Stimulated activated CD4-positive, alpha-beta T cell treated with anti-CD3 and anti-CD28 coated beads, Interleukin-1b, Interleukin-23, amount 100 ng/mL, for 24 hours (primary cell): ENCODE measurements at places on chromosomes 3 and 15.

DNA sequence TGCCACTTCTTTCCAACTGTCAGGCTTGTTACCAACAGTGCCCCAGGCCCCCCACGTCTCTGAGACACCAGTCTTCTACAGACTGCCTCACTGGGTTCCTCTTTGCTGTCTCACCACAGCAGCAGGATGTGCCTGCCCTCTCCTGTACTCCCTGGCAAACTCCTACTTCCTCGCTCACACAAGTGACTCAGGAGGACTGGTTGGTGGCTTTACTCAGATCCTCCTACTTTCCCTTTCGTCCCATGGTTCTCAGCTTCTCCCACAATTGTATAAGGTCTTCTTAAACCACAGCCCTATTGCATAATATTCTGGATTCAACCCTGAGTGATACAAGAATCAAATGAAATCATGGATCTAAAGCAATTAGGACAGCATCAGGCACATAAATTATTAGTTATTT is 246.6 kb upstream of the PROK2 start:
- no peak for DNase-seq

GRCh38 chr3:142652826-142653292 is 56.7 kb downstream of the PLS1 start:
- DNase-seq: no peak

- no peak for DNase-seq
Measured at GRCh38 chr3:49792371-49793150, 6.2 kb upstream of the IP6K1 start.

DNA sequence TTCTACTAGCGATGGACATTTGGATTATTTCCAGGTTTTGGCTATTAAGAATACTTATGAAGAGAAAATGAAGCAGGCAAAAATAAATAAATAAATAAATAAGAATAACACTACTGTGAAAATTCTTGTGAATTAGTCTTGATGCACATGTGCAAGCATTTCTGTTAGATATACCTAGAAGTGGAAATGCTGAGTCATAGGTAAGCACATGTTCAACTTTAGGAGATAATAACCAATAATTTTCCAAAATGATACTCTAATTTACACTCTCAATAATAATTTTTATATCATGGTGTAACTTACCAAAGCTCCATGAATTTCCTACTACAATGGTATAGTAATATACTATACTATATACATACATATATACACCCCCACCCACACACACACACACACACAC is 23.4 kb downstream of the EMC4 start:
- no peak for DNase-seq

DNA sequence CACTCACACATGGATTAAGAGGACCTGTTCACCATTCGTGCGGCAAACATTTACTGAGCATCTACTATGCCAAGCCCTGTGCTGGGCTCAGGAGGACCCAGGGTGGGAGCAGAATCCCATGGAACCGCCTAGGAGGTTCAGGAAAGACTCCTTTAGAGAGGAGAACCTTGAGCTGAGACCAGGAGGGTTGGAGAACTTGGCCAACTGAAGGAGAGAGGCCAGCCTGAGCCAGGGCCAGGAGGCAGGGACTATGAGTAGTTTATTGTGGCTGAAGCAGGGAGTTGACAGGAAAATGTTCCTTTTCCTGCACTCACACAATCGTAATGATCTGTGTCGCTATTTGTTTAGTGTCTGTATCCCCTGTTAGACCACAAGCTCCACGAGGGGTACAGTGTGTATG is 71.3 kb downstream of the SLC30A4 start:
- no peak for DNase-seq

DNA sequence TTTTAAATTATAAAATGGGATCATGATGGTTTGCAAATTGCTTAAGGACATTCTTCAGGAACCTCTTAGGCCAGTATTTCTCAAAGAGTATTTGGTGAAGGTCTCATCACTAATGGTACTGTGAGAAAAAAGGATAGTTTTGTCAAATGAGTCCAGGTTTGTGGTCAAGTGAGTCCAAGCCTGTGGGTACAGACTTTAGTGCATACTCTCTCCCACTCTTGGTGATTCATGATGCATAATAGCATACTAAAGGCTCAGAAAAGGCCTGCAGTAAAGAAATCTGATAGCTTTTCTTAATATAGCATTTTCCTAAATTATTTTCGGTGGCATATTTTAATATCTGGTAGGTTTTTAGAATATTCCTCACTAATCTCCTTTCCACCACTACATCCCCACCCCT is 20.0 kb downstream of the BOC start:
- DNase-seq: no peak

- no peak for DNase-seq
Measured at GRCh38 chr3:56987238-56987895, 73.1 kb upstream of the SPATA12 start.
